HS-5 (cell line): ENCODE measurements at places on chromosomes 13 and 19.
A peak's percentile ranks its signal among the peaks of the same experiment; 100 is the strongest.

DNA sequence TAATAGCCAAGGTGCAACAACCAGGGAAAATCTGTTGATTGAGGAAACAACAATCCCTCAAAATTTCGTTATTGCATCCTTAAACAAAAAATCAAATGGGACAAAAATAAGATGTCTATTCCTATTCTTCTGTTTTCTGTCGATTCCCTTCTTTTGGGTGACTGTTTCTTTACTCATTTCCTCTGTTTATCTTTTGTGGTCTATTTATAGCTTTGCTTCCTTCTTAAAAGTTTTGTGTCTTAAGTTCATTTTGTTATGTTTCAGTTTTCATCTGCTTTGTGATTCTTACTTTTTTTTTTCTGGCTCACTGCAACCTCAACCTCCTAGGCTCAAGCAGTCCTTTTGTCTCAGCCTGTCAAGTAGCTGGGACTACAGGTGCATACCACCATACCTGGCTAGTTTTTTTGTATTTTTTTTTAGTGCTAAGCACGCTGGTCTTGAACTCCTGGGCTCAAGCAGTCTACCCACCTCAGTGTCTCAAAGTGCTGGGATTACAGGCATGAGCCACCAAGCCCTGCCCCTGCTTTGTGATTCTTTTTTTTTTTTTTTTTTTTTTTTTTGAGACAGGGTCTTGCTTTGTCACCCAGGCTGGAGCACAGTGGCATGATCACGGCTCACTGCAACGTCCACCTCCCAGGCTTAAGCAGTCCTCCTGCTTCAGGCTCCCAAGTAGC lies 10.4 kb downstream of the ZNF146 start:
- peak; percentile 4 for DNase-seq

- no peak for DNase-seq
Observed at GRCh38 chr19:3842948-3843347, 25.9 kb downstream of the ZFR2 start.

DNA sequence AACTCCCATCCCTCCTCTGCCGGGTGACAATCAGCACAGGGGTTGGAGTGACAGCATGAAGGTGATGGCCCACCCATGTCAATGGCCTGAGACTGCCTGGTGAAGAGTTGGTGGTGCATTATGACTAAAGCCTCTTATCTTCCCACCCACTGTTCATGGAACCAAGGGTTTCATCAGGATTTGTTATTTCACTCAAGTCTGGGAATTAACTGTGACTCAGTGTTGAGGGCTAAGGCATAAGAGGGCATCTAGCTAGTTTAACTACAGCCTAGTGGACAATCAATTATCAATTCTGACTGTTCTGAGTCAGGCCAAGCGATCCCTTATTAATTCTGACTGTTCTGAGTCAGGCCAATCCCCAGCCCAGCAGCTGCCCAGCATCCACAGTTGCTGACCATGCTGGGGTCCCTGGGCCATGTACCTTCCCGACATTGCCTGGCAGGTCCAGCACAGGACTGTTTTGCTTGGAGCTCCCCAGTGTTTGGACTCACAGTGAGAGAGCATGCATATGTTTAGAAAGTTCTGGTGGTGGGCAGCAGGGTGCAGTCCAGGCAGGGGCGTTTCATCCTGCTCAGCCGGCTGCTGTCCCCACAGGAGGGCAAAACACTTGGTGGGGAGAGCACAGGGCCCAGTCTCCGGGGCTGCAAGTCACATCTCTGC lies 65.5 kb downstream of the RASL11A start:
- DNase-seq, result no peak

DNA sequence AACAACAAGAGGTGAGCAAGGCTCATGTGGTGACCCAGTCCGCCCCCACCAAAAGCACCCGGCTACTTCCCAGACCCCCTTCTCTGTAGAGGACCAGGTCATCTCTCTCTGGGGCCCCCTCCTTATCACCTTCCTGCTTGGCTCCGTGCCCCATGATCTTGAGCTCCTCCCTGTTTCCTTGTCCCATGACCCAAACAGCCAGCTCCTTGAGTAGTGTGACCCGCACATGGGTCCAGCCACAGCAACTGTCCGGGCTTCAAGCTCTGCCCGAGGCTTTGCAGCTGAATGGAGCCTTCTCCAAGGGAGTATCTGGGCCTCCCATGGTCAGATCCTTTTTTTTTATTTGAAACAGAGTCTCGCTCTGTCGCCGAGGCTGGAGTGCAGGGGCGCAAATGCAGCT lies 61.8 kb downstream of the MYO9B start:
- no peak for DNase-seq

- peak; percentile 35 for DNase-seq
Observed at GRCh38 chr13:93227878-93228642, 1.5 kb downstream of the GPC6 start.

DNA sequence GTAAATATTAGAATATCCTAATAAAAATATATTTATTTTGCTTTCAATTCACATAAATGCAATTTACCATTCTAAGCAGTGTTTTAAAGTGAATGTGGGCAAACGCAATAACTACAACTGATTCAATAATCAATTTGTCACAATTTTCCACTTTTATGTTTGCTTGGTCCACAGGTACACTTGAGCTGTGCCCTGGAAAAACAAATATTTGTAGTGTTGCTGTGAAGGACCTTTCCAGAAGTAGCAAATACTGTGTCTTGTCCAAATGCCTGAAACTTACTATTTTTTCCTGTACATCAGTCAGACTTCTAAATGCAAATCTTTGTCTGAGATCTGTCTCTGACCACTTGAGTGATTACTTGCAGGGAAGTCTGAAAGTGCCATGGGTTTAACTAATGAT lies 845.8 kb upstream of the SLITRK5 start:
- DNase-seq, result no peak

- no peak for DNase-seq
Observed at GRCh38 chr13:114296902-114297301, 15.5 kb downstream of the UPF3A start.

DNA sequence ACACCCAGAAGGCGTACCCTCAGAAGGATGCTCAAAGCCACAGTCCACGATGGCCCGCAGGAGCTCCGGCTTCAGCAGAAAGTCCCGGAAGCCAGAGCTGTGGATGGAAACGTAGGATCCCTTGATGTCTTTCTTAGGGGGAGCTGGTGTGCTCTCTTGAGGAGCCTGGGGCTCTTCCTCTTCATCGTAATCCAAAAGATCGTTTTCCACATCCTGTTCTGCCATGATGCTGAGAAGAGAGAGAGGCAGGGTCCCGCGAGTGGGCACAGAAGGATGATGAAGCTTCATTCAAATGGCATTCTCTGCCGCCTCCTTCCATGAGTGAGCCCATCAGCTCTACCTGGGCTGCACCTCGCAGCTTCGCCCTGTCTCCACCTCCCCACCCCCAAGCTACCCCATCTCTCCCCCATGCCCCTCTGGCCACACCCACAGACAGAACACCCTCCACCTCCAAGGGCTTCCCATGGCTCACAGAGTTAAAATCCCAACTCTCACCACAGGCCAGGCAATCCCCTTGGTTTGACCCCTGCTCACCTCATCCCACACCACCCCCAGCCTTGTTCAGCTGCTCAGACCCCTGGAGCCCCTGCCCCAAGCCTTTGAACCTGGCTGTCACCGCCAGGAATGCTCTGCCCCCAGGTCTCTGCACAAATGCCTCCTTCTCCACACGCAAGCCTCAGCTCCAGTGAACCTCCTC lies 6.0 kb downstream of the DDX39A start:
- DNase-seq, result no peak
